Mammary epithelial cell (primary cell): ENCODE measurements at places on chromosomes 7 and 10. TPM values are rescaled to one million over a fixed set of nuclear protein-coding genes. Genes with fewer than 3 reads are reported as not detected.

MOGAT3 gene
- not detected in 2 replicates for total RNA-seq

DNA sequence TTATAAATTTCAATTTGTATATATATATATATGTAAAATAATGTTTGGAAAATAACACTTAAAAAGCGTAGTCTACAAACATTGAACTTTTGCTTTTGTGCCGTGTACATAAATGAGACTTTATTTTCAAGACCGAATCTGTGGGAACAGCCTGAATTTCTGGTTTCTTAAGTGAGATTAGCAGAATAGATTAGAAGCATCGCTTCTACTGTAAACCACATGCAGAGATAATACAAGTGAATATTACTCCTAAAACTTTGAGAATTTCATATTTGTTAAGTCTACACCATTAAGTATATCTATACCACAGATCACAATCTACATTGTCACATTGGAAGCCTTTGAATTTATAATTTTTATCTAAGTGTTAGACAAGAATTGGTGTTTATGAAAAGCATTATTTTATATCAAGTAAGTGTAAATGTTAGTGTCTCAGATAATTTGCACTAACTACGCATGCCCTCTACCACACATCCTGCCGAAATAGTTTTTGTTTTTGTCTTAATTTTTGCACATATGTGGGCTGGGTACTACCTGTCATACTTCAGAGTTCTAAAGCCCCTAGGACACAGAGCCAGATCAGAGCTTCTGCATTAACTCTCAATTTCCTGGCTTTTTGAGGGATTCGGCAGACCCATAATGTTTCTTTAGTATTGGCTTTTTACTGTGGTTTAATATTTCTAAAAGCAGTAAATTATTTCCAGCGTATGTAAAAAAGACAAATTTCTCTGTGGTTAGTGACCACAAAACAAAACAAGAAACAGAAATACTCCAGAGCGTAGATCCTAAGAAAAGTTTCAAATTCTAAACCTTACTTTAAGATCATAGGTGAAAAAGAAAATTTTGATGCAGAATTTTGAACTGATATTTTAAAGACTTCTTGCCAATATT is 20.0 kb downstream of the TWIST1 start:
- DNase-seq = no peak

DNA sequence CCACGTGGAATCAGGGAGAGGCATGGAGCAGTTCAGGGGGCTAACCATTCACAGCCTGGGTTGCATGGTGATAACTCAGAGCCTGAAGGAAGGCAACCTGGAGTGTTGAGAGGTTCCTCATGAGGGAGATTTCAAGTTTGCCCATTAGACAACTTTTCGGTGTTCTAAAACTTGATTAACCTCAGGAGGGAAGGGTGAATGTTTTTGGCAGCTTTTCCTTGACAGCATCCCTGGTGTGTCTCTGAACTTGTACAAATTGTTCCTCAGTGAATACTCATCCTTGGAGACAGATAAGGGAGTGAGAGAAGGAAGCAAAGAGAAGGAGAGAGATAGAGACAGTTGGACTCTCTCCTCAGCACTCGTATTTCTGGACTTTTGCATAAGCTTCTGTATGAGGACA is at the start of gene OR9A4:
TSS of gene OR9A4 (plus strand) at position 301 of the 400 bp plus-strand sequence. CDS start 2,477 bp downstream, outside the sequence.
- no peak for DNase-seq

GRCh38 chr10:67151471-67151870 is 225.6 kb downstream of the LRRTM3 start:
- DNase-seq = no peak
